ENCODE measurements at places on chromosomes 2 and 18.

GRCh38 chr2:195164930-195165329 is 492.1 kb upstream of the SLC39A10 start:
- DNase-seq: no peak

GRCh38 chr2:209189893-209190292 is 234.0 kb upstream of the MAP2 start:
- DNase-seq: no peak

DNA sequence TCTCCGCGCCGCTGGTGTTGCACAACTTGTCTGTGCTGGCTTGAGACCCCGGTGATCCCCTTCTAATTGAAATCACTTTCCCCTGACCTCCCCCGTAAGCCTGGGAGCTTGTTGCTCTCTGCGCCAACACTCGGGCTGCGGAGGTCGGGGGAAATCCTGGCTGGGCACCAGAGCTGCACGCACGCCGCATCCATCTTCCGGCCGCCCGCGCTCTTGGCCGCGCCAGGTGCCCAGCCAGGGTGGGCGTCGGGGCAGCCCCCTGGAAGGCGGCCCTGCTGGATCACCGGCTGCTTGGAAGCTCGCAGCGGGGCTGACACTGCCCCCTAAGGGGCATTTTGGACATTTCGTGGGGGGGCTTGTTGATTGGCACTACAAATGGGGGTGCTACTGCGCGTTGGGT is 280.3 kb upstream of the SKOR2 start:
- no peak for DNase-seq

DNA sequence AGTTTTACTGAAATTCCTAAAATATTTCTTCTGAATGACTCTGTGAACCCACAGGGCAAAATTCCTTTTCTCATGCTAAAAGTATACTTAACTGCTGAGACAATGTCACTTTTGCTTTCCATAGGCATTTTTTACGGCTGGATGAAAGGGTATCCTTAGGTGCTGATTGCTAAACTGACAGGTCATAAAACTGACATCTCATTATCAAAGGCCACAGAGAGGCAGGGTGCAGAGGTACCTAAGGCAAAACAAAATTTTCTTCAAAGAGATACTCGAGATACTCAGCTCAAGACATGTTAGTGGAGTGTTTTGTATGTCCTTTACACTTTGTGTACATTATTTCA is 62.0 kb upstream of the WDR75 start:
- DNase-seq: peak; percentile 78

- no peak for DNase-seq
Measured at GRCh38 chr18:79687806-79688205, 8.2 kb downstream of the CTDP1 start.

GRCh38 chr2:80040226-80040625 is 264.3 kb downstream of the LRRTM1 start:
- DNase-seq: no peak

GRCh38 chr2:188145885-188146284 is 145.8 kb upstream of the GULP1 start:
- no peak for DNase-seq

GRCh38 chr2:143741205-143741604 is 612.0 kb downstream of the ARHGAP15 start:
- no peak for DNase-seq

DNA sequence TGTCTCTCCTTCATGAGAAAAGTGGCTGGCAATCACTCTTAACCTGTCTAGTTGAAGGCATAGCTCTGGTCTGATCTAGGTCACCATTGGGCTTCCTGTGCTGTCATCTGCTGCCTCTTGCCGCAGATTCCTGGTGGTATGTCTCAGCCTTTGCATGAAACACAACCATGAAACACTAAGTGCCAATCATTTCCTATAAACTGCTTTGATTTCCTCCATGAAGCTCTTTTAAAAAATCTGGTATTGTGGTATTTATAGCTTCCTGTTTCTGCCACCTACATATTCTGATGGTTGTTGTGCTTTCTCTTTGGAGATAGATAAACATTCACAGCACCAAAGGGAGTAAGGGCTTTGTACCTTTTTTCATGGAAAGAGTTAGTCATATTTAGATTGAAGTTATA is 120.0 kb upstream of the EPC2 start:
- DNase-seq: no peak

DNA sequence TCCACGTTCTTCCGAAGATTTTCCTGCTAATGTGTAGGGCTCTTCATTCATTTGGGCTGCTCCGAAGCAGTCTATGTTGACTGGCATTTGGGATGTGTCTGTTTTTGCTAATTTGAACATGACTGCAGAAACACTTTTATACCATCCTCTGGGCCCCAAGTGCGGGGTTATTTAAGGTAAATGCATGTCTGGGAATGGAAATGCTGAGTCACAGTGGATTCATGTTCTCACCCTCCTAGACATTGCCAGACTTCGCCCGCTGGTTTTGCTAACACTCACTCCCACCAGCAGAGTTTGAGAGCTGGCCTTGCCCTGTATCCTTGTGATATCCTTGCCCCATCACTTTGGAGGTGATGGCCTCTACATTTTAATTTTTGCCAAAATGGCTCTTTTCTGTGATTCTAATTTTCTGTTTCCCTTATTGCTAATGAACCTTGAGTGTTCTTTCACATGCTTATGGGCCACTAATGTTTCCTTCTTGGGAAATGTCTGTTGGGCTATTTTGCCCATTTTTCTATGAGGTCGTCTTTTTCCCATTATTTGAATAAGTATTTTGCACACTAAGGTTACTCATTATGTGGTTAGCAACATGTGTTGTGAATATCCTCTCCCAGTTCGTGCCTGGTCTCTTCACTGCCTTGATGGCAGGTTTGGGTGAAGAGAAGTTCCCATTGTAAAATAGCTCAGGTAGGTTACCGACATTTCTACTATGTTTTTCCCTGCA is 204.1 kb downstream of the GLI2 start:
- no peak for DNase-seq

- DNase-seq: no peak
Measured at GRCh38 chr18:64803471-64803870, 654.6 kb upstream of the LINC00305 start.

- no peak for DNase-seq
Measured at GRCh38 chr18:47558110-47558750, 306.8 kb upstream of the SKOR2 start.

All from fibroblast of skin of left quadriceps (primary cell).